ENCODE measurements at places on chromosomes 6 and 20.

DNA sequence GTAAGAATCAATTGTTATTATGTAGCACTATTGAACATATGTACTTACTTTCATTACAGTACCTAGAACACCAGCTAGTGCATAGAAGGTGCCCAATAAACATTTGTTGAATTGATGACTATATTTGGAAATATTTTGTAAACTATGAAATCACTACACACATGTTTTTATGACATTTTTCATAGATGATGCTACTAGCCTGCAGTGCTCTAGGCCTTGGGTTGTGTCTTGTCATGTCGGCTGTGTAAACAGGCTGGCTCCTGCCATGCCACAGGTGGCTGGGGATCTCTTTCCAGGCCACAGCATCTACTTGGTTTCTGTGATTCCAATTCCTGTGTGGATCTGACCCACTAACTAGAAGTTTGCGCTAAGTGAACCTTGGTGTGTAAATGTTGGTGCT is 43.3 kb upstream of the EDN1 start:
- no peak for DNase-seq

DNA sequence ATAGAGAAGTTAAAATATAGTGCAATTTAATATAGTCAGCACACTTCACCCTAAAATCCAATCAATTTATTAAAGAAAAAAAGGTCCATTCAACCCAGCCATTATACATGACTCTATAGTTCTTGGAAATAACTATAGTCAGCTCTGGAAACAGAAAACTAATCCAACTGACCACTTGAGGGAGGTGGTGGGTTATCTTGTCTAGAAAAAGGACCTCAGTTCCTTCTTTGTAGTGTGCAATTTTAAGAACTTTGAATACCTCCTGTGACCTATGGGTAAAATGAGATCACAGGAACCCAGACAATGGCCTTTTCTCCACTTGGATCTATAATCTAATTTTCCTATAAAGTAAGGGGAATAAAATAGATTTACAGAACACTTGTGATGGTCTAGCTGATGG is 163.6 kb upstream of the CENPW start:
- no peak for DNase-seq

GRCh38 chr6:14927398-14927797 is 318.5 kb upstream of the JARID2 start:
- no peak for DNase-seq

DNA sequence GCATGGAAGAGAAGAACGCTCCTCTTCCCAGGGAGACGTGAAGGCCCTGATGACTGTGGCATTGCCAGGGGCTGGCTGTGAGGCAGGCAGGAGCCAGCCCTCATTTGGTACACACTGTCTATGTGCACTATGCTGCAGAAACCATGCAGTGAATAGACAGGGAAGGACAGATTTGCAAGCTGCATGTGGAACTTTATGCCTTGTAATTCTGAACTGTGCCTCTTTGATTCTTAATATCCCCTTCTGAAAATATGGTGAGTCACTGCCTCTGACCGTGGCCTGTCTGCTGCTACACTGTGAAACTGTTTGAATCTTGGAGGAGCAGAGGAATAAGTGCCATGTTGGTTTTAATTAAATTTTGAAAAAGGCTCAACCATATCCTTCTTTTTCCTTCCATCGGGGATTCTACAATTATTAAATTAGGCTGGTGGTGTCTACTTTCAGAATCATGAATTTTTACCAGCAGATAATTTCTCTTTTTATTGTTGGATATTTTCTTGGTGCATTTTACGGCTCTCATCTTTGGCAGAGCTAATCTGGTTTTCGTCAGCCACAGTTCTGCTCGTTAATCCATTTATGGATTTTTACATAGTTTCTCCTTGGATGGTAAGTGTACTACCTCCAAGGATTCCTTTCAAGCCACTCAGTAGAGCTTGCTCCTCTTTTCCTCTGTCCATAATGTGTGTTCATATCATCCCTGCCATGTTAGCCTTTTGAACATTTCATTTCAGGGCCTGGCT is 301.0 kb upstream of the SLC35B3 start:
- DNase-seq, result no peak

- DNase-seq, result no peak
Measured at GRCh38 chr6:103113416-103113815, 1719.9 kb downstream of the GRIK2 start.

DNA sequence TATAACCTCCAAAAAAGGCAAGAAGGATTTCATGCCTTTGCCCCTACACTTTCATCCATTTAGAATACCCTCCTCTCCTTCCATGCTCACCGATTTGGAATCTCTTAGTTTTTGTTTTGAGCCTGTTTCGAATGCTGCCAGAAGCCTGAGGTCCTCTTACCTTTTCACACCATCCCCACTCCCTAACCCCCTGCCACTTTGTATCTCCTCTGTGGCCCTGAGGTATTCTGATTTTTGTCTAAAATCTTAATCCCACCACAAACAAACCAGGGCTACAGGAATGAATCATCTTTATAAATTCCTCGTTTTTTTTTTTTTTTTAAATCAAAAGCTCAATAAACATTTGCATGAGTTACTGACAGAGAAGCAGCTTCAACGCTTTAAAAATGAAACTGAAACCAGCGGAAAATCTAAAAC is 1.6 kb upstream of the RPS12 start:
- no peak for DNase-seq

DNA sequence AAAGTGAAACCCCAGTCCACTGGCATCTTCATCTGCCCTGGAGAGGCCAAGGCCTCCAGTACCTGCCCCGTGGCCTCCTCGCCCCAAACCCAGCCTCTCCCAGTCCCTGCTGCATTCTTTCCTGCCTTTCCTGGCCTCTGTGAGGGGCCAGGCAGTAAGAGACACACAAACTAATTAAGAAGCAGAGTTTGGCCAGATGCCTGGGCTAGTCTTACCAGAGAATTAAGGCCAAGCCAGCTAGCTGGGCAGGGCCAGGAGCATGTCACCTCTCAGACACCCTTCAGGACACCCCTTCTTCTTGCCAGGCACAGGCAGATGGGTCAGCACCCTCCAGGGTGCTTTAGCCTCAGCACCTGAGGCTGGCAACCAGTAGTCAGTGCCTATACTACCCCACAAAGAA is 2.4 kb downstream of the MDGA1 start:
- no peak for DNase-seq

DNA sequence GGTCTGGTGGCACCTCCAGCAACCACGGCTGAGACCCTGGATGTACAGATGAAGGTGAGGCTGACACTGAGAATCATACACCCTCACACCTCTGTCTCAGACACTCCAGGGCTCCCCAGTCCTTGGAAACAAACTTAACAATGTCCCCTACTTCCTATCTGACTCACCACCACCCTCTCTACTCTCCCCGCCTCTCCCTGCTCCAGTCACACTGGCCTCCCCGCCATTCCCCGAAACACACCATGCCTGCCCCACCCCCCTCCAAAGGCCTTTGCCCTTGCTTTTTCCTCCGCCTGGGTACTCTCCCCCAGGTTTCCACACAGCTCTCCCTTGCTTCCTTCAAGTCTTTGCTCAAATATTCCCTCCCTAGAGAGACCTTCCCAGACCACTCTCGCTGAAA is 16.3 kb downstream of the BPI start:
- no peak for DNase-seq

DNA sequence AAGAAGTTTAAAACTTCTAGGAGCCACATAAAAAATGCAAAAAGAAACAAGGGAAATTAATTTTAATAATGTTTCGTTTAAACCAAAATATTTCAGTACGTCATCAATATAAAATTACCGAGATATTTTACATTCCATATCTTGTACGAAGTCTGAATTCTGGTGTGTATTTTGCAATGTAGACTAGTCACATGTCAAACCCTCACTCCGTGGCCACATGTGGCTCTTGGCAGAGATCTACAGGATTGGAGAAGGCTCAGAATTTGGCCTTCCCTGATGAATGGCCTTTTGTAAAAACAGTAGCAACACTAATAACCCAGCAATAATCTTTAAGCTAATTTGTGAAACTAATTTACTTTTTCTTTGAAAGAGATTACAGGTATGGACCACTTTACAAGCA is 217.1 kb downstream of the PRL start:
- no peak for DNase-seq

GRCh38 chr6:128508588-128509296 is 11.7 kb downstream of the PTPRK start:
- no peak for DNase-seq

- no peak for DNase-seq
Measured at GRCh38 chr6:24749297-24749696, 25.4 kb upstream of the GMNN start.

DNA sequence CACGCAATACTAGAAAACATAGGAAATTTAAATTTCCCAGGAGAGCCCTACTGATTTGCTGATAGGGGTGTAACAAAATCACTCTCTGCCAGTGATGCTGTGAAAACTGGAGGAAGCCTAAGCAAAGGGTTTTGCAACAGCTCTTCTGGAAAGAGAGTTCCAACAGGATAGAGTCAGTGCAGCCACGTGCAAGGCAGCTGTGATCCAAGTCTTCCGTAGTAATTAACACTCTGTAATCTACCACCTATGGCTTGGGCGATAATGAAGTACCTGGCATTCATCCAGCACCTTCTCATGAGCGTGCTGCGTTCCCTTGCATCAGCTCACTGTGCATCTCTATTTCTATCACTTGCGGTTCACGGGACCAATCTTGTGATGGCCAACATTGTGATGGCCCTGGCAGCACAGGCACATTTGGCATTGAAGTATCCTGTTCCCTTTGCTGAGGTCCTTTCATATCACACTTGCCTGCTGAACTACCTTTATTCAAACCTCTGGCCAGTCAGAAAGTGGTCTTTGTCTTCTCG is 48.2 kb downstream of the IRF4 start:
- no peak for DNase-seq

GRCh38 chr6:37417393-37417792 is 15.6 kb upstream of the CMTR1 start:
- DNase-seq, result no peak

- DNase-seq, result no peak
Measured at GRCh38 chr20:40692240-40693011, 3.4 kb upstream of the MAFB start.

GRCh38 chr6:92069781-92070180 is 1349.6 kb downstream of the EPHA7 start:
- DNase-seq, result no peak

- DNase-seq, result no peak
Measured at GRCh38 chr6:14524319-14524718, 406.7 kb downstream of the CD83 start.

DNA sequence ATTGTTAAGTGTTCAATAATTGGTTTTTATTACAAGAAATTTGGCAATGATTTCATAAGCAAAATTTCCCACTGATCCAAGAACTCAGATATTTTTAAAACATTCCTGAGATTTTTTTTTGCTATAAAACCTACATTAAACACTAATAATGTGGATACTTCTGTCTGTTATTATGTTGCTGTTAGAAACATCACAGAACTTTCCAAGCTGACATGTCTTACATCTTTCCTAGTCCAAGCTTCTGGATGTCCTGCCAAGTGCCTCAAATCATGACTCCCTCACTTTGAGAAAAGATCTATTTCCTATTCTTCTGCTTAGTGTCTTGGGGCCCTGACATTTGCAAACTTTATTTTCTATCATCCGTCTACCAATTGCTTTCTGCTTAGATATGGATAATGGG is 110.8 kb downstream of the RFPL4B start:
- DNase-seq, result no peak

DNA sequence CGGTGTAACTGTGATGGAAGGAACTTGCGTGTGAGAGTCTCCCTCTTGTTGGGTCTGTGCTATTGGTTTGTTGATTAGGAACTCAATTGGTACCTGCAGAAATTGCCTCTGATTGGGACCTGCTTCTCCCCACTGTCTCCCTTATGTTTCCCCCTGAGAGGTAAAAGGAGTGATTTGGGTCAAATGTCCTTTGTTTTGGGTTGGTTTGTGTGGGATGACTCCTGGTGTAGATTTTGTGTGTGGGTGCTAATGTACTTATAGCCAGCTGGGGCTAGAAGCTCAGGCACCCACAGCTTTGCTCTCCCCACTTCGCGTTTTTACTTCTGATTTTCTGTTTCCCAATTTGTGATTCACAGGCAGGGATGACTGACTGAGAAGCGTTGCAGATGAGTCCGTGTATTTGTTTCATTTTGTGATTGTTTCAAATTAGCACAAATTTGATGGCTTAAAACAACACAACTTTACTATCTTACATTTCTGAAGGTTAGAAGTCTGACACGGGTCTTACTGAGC is 79.1 kb downstream of the UTRN start:
- no peak for DNase-seq

DNA sequence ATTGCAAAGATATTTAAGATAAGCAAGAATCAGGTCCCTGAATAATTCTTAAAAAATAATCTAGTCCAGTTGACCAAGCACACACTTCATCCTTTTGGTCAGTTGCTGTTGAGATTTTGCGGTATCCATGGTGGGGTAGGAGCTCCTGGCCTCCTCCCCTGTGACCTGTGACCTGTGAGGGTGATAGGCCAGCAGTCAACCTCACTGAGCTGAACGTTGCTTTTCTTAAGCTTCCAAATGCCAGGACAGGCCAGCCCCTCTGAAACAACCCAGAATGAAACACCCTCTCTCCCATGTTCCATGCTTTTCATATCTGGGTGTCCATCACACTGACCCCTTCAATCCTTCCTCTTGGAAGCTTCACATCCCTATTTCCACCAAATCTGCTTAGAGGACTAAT is 164.9 kb downstream of the THBS2 start:
- no peak for DNase-seq

DNA sequence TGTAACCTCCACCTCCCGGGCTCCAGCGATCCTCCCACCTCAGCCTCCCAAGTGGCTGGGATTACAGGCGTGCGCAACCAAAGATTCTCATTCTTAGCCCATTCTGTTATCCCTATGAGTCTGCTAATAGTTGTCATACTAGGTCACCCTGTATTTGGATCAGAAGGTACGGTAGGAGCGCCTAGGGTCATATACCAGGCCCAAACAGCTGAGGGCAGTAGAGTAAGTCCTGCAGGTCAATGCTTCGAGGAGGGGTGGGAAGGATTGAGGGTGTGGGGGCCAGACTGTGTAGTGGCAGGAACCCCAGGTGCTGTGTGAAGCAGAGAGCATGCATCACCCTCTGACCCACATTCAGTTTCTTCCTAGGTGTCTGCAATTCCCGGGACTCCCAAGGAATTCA is 22.7 kb upstream of the POU5F1 start:
- no peak for DNase-seq

GRCh38 chr6:88662653-88663174 is 300.7 kb downstream of the RNGTT start:
- no peak for DNase-seq

- DNase-seq, result no peak
Measured at GRCh38 chr6:154661768-154662167, 71.4 kb upstream of the SCAF8 start.

DNA sequence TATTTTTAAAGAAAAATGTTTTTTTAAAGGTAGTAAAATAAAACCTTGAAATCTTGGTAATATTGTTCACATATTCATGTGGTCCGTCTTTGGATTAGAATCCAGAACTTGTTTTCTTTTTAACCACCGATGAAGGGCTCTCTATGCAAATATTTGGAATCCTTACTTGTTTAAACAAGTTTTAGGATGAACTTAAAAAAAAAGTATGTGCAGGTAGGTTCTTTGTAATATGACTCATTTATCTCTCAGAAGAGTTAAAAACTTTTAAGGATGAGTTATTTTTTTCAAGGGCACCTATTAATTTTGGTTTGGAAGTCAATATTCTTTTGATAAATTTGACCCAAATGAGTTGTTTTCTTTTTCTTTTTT is 8.9 kb downstream of the DSP start:
- DNase-seq, result no peak

- DNase-seq, result no peak
Measured at GRCh38 chr20:10321138-10321717, 102.6 kb downstream of the SNAP25 start.

- DNase-seq, result no peak
Measured at GRCh38 chr20:4195499-4195898, 180.1 kb upstream of the RNF24 start.

- no peak for DNase-seq
Measured at GRCh38 chr6:31952140-31952805, 6.4 kb downstream of the CFB start.

All from activated CD4-positive, alpha-beta T cell treated with anti-CD3 and anti-CD28 coated beads for 4 hours (primary cell).